ENCODE measurements at places on chromosomes 5 and 9.

- DNase-seq = no peak
Observed at GRCh38 chr9:29659736-29660135, 2086.5 kb upstream of the C9orf72 start.

DNA sequence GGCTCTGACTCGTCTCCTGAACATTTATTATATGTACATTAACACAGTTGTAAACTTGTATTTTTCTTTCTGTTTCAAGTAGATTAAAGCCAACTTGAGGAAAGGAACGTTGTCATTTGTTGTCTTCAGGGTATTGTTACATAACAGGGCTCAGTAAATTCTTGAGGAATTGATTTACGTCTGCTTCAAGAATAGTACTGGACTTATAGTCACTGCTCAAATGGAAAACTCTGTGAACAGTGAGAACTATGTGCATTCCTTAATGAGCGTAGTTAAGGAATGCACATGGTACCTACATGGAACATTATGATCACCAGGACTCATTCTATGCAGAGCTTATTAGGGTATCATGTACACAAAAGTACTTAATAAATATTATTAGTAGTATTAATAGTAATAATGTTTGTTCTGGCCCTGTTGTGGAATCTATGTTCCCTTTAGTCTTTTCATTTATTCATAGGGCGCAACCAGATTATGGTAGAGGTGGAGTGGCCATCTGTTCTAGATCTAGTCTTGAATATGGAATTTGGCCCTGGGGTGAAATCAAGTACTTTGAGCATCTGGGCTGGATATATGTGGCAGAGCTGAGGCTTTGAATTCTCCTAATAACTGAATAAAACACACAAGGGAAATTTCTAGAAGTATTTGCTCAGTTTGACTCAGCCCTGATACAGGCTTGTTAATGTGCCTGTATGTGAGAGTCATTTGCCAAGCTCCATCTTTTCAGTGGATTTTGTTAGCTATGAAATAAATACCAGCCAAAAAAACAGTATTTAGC, 108.6 kb upstream of the SH3GL2 start:
- no peak for DNase-seq

DNA sequence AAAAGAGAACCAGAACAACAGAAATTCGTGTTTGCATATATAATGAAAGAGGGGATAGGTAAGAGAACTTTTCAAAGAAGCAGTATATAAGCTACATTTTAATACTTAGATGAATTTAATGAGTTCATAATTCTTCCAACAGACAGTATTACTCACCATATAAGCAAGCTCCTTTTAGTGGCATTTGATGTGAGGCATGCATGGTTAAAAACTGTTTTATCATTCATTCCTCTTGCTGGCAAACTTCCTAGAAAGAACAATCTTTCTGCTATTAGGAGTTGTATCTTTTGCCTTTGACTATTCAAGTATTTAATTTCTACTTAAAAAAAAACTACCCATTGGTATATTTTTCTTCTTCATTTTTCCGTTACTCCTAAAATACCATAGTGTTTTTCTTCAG, 65.7 kb upstream of the EIF4EBP3 start:
- no peak for DNase-seq

- DNase-seq = no peak
Observed at GRCh38 chr9:121656941-121657470, 5.6 kb downstream of the DAB2IP start.

GRCh38 chr5:132246806-132247205, 10.7 kb upstream of the PDLIM4 start:
- DNase-seq = no peak

DNA sequence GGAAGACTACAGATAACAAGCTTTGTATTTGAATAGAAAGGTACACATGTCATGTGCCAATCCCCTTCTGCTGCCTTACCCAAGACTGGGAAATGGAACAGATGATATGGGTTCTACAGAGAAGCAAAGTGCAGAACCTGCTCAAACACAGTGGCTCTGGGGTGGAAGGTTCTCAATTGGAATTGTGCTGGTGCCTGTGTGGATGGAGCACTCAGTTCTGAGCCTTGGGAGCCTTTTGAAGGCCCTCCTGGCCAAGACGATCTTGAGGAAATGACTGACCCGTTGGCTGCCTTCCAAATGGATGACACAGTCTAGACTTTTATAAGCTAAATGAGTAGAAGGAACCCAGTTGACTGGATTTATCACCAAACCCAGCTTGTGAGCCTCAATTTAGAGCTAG, 4.2 kb upstream of the PRSS3 start:
- no peak for DNase-seq

DNA sequence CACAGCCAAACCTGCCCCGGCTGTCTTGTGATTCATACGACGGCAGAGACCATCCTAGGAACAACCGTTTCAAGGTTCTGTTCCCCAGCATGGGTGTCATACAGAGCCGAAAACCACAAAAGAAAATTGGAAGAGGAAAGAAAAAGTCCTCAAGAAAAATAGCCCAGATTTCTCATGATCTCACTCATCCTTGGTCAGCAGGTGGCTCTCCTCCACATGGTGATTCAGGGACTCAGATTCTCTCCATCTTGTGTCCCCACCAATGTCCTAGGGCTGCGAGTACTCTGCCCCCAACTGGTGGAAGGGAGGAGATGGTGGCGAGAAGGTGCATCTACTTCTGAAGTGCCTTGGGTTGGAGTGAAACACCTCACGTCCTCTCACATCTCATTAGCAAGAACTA, 25.6 kb downstream of the PDZD2 start:
- DNase-seq = no peak

DNA sequence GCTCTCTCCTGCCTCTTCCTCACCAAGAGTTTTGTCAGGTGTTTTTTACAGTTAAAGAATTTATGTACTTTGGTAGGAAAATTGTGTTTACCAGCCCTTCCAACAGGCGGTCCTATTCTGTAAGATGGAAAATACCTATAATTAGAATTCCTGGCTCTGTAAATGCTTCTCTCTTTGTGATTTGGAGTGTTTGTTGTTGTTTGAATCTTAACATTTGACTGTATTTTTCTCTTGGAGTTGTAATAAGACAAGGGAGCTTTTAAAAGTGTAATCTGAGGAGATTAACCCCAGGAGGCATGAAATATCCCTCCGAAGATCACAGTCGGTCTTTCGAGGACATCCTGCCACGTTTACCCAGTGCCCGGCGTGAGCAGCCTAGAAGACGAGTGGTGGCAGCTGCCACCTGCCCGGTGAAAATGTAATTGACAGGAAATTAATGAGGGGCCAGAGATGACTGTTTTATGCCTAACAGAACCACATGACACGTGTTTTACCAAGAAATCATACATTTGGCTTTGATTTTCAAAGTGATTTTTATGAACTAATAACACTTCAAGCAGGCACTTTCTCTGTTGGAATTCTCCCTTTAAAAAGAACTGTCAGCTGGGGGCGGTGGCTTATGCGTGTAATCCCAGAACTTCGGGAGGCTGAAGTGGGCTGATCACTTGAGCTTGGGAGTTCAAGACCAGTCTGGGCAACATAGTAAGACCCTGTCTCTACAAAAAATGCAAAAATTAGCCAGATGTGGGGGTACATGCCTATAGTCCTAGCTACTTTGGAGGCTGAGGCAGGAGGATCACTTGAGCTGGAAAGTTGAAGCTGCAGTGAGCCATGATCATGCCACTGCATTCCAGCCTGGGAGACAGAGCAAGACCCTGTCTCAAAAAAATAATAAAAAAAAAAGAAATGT, 20.0 kb downstream of the ANKRD33B start:
- no peak for DNase-seq

- DNase-seq = no peak
Observed at GRCh38 chr9:21565155-21565554, 83.0 kb upstream of the IFNE start.

DNA sequence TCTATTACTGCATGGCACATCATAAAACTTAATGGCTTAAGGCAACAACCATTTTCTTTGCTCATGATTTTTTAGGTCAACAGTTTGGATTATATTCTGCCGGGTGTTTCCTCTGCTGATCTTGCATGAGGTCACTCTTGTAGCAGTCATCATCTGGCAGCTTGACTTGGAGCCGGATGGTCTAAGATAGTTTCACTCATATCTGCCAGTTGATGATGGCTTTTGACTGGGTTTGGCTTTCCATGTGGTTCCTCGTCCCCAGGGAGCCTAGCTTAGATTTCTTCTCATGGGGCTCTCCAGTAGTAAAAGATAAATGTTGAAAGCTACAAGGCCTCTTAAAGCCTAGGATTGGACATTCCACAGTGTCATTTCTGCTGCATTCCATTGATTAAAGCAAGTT, 27.4 kb downstream of the LNPEP start:
- no peak for DNase-seq

GRCh38 chr5:122377026-122377425, 65.0 kb downstream of the SNCAIP start:
- no peak for DNase-seq

DNA sequence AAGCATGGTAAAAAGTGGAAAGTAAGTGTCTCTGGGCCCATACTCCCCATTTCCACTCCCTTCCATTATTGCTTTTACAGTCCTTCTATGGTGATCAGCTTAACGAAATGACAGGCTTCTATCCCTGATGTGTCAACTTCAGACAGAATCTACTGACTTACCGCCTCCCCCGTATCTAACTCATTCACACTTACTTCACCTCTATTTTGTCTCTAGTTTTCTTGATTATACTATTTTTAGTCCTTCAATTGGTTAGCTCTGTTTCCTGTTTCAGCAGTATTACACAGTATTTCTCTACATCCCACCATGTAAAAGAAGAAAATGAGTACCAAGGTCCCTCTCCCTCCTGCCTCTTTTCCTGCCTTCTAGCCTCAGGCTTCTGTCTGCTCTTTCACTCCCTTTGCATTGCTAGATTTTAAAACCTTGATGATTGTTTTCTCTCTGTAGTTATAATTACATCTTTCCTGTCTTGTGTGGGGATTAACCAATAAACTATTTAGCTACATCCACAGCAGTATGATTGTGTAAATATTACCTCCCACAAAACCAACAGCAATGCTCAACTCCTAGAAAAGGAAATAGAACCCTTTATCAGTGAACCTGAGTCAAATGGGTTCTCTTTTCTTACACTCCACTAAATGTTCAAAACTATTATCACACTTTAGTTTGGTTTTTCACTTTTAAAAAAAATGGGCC, 53.4 kb downstream of the GNAQ start:
- no peak for DNase-seq

- DNase-seq = no peak
Observed at GRCh38 chr5:62343428-62343827, 37.4 kb downstream of the KIF2A start.

DNA sequence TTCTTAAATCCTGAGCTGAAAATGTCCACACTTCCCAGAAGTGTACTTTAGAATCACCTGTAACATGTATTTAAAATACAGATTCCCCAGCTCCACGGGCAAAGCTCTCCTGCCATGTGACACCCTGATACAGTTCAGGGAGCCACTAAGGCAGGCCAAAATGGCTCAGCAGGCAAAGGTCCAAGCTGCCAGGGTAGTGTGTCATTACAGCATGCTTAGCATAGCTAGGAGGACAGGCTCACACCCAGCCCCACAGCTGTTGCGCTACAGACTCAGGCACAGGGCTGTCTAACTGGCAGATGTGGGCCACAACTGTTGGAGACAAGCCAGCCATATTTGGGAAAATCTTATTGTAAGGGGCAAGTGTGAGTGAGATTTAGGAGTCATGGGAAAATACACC, 73.0 kb downstream of the C9orf85 start:
- DNase-seq = no peak

DNA sequence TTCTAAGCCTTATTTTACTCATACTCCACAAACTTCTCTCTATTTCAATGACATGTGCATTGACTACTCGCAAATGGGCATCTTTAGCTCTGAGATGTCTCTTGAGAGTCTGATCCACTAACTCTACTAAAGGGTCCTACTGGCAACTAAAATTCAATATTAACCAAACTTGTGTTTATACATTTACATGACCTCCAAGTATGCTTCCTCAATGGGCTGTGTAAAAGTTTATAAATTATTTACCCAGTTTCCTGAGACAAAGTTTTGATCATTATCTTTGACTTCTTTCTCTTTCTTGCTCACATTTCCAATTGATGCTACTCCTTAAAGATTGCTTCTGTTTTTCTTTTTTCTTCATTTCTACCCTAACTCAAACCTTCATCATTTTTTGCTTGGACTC, 510.1 kb upstream of the DAB2 start:
- DNase-seq = no peak

DNA sequence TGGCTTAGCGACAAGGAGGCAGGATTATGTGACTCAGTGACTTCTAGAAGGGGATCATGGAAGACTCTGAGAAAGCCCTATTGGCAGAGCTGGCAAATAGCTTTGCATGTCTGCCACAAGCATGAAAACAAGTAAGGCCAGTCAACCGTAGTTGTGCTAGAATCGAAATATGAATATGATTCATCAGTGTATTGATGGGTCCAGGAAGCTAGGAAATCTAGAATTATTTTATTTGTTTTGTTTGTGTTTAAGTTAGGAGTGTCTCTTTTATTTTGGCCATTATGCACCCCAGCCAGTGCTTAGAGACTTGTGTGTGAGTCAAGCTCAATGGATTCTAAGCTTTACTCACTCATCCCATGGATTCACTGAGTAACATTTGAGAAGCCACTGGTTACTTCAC, 3.8 kb upstream of the ITGA2 start:
- DNase-seq = no peak

- DNase-seq = peak; percentile 65
Observed at GRCh38 chr9:137028263-137029057, 423 bp upstream of the ABCA2 start.

DNA sequence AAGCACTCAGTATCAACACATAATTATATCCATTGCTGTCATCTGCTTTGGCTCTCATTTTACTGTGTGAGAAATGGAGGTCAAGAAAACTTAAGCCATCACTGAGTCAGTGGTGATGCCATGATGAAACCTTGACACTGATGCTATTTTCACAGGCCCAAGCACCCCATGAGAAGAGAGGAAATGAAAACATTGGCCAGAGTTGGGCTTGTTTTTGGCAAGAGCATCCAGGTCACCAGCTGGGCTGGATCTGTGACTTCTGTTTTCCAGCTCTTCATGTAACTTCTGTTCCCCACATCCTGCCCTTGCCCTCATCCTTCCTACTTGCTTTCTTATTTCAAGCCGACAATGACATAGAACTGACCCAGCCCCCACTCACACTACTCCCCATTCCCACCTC, 10.0 kb downstream of the LCP2 start:
- DNase-seq = no peak

DNA sequence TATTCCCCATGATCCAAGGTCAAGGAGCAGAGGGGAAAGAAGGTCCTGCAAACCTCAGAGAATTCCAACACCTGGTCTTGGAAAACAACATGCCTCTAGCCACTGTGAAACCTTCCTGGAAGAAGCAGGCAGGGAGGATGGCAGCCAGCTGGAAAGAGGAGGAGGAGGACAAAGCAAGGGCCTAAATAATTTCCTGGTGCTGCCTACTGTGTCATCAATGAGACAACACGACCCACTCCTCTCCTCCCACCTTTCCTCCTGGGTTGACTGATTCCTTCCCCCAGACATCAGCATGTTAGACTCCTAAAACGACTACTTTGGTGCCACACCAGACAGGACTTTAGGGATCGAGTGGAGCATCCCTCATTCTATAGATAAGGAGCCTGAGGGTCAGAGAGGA, 78.8 kb downstream of the KLHL3 start:
- no peak for DNase-seq

- no peak for DNase-seq
Observed at GRCh38 chr5:134063188-134063820, 51.2 kb upstream of the TCF7 start.
